Effector CD8-positive, alpha-beta T cell (primary cell): ENCODE measurements at places on chromosomes 7 and 10.

DNA sequence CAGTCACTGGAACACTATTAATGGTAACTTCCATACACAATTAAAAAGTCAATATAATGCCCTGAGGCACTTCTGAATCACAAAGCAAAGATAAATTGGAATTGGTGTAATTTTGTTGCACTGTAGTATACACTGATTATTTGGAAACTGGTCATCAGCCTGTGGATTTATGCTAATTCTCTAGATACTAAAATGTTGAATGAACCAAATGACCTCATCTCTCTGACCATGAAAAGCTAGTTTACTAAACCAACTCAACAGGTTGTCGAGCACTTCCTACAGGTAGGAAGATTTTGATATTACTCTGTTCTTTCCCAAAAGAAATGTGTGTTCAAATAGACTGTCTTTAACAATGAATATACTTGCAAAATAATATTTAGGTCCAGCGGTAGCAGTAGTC is 5.3 kb downstream of the NRP1 start:
- DNase-seq, result no peak

DNA sequence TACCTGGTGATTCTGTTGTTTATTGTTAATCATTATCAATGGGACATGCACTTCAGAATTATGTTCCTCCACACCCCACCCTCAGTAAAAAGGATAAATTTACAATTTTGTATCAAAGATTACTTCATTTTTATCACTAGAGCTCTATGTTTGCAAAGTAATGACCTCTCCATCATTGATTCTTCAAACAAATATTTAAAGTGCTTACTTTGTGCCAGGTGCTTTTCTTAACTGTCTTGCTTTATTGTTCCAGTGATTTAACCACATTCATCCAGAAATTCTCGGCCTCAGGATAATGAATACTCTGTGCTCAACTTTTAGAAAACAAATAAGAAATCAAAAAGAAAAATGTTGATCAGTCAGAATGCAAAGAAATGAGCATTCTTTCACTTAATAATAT is 144.9 kb upstream of the FOXP2 start:
- no peak for DNase-seq

DNA sequence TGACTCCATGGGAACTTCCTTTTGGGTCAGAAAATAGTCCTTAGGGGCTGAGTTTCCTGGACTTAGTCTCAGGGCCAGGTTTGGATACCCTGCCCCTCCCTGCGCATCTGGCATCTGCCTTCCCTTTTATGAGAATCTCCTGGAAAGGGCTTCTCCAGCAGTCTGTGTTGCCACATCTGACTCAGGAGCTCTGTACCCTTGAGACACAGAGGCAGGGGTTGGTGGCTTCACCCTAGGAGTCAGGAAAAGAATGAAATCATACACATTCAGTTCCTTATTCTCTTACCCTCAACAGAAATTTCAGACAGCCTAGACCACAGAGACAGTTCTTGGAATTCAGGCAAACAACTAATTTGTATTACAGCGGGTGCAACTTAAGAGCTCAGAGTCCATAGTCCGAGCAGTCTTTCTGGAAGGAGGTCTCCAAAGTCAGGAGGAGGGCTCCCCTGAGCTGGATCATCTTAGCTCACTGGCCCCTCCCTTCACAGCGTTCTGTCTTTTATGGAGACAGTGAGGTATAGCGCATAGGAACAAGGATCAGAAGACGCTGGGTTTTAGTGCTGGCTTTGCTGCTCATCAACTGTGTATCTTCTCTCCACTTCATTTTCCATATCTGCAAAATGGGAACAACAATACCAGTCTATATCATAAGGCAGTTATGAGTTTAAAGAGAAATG is 3.0 kb upstream of the PLAU start:
- no peak for DNase-seq

DNA sequence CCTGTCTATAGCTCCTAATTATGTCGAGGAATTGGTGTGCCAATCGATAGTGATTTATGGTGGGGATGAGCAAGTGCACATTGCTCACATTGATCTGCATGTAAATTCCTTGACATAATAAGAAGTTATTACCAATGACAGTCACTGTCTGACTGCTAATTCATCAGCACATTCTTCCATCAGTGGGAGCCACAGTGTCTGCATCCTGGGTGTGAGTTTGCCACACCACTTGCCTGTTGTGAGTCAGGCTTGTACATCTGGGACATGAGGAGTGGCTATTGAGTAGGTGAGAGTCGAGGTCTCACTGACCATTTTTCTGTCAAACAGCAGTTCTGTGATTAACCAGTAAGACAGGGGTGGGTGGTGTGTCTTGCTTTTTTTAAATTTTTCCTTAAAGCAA is 263.4 kb downstream of the LRMDA start:
- DNase-seq, result no peak
